Right renal cortex interstitium (tissue), 3 donors: ENCODE measurements at places on chromosomes 2 and 18. TPM values are rescaled to one million over a fixed set of nuclear protein-coding genes. Genes with fewer than 3 reads are reported as not detected.
A peak's percentile ranks its signal among the peaks of the same experiment; 100 is the strongest.

RRM2 gene
- polyA plus RNA-seq = 55.4 TPM

DNA sequence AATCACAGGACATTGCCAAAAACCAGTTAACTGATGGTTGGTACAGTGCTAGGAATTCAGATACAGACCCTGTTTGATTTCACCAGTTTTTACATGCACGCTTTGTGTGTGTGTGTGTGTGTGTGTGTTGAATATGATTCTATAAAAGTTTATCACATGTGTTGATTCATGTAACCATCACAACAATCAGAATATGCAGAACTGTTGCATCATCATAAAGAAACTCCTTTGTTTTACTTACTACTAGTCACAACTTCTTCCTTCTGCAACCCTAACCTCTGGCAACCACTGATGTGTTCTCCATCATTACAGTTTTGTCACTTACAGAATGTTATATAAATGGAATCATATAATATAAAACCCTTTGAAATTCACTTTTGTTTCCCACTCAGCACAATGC lies 144.8 kb upstream of the CYP26B1 start:
- DNase-seq = no peak

DNA sequence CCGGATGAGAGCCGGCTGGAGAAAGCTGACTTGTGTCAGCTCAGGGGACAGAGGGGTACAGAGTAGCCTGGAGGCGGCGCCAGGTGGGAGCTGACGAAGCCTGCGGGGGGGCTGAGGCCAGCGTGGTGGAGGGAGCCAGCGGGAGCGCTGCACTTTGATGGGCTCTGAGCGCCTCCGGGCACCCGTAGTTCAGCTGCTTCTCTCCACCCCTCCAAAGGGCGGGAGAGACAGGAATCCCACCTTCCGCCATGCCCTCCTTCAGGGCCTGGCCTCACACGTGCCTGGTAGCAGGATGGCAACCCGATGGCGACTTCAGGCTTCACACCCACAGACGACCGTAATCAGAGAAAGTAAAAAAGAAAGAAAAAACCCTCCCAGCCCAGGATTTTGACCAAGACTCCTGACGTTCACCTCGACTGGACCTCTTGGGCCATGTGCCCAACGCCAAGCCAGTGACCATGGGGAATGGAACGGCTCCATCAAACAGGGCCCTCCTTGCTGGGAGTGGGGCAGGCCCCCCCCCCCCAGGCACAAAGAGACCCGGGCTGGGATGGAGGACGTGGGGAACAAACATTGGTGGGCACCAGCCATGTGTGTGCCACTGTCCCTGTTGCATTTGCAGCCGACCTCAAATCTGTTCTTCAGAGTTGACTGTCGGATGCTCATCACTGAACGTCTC lies 60.7 kb upstream of the ASAP2 start:
- DNase-seq = no peak

- DNase-seq = no peak
Measured at GRCh38 chr2:239160226-239161143, 240.3 kb downstream of the HDAC4 start.

DNA sequence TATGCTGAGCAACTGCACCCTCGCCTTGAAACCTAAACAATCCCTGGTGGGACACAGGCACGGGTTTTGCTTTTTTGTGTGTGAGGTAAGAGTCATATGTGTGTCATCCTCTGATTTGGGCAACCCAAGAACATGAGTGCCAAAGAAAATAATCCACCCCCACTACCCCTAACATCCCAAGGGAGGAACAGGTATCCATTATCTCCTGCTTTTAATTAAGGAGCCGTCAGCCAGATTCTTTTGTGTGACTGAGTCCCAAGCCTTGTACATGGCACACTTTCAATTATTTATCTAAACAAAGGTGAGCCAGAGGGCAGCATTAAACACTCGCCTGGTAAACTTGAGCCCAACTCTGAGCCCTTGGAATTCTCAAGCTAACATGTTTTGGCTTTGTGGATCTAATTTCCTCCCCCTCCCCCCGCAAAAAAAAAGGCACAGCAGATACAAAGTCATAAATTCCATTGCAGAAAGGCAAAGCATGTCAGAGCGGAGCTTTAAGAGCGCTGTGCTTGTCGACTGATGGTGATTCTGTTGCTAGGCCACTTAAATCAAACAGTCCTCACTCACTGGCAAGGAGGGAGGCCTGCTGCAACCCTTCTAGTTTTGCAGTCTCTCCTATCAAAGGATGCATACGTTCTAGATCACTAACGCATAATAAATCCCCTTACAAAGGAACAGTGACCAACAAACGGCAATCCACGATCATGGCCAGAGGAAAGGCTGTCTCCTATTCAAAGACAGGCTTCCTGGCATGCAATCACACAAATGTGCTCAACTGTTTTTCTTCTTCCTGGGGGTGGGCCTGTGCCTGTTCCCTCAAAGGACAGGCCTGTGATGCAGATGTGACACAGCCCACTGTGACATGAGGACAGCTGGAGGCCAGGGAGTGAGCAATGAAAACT lies 143.5 kb upstream of the LMAN1 start:
- peak; percentile 87 for DNase-seq

ASXL3 gene
- 6.6 TPM for polyA plus RNA-seq

GRCh38 chr2:100517556-100517955 lies 45.2 kb upstream of the PDCL3 start:
- no peak for DNase-seq

CHAC2 gene
- polyA plus RNA-seq = 3.8 TPM

ALPI gene
- polyA plus RNA-seq = 0.14 TPM

DNA sequence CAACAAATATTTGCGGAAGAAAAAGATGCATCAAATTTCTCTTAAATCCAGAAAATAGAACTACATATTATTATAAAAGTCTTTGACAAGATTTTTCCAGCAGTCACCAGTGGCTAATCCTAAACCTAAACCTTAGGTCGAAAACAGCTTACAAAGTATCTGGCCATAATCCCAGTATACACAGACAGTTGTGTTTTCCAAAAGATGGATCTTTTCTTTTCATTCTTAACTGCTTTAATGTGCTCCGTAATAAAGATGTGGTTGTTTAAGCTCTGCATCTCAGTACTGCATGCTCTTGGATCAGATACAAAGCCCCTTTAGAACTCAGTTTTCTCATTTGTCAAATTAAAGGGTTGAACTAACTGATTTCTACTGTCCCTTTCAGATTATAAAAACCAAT lies 247.8 kb downstream of the TXNL1 start:
- DNase-seq = no peak

TUBB8B gene
- polyA plus RNA-seq = 0.44 TPM

DNA sequence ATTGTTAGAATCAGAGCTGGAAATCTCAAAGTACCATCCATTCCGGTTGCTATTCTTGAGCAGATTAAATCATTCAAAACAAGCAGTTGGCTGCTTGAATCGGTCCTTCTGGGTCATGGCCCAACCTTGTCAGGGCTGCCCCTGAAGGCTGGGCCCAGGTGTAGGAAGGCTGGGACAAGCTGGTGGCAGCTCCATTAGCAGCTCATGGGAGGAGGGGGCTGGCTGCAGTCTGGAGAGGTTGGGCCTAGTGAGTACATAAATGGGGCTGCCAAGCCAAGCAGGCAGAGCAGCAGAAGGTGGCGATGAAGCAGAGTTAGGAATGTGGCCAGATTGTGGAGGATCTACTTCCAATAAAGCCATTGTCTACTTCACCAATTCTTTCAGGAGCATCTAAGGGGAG lies 81.4 kb downstream of the ADCYAP1 start:
- DNase-seq = no peak

- DNase-seq = no peak
Measured at GRCh38 chr18:37400802-37401201, 164.8 kb downstream of the CELF4 start.

GRCh38 chr2:189709501-189710221 lies 35.2 kb downstream of the ANKAR start:
- DNase-seq = no peak

VWC2L gene
- polyA plus RNA-seq = 0.07 TPM

DNA sequence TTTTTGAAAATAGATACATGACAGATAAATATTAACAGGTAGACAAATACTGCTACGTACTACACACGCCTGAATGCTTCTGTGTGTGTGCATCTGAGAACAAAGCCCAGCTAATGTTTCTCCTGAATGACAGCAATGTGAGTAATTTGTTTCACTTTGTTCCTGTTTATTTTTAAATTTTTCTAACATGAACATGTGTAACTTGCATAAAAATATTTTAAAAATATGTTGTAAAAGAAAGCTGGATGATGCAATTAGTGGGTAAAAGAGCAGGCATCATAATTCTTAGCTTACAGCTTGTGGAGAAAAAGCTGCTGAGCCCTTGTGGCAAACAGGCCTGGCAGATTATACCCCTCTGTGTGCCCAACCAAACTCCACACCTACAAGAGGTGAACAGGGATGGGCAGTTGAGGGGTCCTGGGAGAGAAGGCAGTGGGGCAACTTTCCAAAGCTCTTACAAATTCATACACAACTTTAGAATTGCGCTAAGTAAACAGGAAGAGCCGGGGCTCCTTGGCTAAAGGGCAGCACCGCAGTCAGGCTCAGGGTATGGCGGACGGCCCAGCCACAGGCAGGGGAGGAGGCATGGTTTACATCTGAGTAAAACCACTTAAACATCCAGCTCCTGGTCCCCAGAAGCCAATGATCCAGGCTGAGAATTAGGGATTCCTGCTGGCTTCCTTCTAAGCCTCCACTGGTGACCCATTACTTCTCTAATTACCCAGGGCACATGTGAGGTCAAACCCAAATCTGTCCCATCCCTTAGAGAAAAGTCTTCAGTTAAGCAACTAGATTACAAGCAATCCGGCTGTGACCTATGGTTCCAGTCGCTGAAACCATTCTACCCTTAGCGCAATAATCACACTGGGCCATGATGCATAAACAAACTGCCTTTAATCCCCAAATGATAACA lies 14.0 kb downstream of the PXDN start:
- no peak for DNase-seq

PRKAG3 gene
- 0.07 TPM for polyA plus RNA-seq

- no peak for DNase-seq
Measured at GRCh38 chr18:56377231-56377630, 261.2 kb downstream of the TXNL1 start.

DNA sequence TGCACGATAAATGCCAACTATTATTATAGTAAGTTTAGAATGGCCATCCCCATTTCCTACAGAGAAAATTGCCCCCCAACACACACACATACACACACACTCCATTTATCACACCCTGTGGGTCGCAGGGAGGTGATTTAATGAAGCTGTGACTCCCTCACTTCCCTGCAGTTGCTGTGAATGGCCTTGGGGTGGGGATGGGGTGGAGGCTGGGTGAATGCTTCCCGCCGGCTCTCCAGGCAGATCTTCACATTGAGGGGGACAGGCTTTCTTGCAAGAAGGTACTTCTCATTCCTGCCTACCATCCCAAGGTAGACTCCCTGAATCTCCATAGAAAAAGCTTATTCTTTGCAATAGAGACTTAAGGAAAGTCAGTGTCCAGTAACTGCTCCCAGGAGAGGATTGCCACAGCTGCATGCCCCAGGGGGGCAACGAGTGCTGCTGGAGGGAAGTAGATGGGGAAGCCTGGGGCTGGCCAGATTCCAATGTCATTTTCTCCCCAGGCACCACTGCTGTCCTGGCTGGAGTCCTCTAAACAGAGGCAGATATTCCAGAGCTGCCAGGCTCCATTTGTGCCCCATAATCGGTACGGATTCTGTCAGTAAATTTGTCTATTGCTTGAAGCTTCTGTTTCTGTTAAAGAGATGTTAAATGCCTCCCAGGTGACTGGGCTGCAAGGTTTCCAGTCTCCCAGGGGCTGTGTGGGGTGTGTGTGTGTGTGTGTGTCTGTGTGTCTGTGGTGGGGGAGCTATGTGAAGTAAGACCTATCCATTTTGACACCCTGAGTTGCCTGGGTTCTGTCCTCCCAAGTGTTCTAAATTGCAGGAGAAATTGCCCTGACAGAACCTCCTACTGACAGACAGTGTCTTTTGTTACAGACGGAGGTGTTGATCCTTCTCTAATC lies 265.5 kb downstream of the SRBD1 start:
- no peak for DNase-seq

DNA sequence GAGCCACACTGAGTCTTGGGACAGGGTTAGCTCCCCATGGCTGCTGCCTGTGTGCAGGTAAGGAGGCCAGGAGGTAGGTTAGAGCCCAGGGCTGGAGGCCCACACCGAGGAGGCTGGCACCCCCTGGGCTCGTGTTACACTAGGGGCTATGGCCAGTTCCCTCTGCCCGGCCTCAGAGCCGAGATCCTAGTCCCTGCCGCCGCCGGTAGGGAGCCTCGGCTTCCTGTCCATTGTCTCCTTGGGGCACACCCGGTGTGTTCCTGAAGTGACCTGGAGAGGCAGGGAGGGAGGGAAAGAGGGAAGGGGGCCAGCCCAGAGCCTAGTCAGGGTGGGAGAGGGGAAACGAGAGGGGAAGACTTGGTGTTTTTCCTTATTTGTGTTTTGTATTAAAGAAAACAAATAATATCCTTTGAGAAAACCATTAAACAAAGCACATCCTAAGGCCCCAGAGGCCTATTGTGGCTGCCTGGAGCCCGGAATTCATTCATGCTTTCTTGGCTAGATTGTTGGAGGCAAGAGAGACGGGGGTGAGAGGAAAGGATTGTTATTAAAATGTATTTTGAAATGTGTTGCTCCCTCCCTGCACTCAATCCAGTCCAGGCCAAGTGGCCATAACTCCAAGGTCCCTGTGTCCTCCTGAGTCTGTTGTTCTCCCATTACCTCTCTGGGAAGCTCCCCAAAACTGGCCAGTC lies 170.7 kb downstream of the CTIF start:
- DNase-seq = no peak

DNA sequence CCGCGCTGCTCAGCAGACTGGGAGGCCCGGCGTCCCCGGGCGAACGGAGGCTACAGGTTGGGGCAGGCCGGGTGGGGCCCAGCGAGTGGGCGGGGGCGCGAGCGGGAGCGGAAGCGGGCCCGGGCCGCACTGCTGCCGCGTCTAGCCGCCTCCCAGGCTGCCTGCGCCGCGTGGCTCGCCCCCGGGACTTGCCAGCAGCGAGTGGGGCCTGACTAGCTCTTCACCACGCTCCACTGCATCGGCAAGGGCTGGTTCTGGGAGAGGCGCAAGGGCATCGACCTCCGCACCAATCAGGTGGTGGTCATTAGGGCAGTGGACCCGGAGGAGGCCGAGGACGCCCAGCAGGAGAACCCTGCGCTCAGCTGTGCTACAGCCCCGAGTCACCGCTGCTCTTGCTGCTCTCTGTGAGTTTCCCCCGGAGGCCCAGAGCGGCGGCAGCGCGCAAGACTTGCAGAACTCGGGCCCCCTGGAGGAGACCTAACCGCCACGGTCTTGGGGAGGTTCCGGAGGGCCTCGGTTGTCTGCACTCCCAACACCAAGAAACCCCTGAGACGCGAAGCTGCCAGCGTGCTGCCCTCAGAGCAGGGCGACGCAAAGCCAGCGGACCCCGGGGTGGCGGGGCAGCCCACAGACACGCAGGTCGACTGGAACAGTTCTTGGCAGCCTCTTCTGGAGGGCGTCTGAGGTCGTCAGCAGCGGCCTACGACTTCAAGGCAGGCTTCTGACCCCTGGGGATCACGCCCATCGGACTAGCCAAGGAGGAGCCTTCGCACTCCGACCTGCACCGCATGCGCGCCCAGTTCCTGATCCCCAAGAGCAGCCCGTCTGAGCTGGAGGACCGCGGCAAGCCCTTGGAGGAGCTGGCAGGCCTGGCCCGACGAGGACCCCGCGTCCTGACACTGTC lies 27.2 kb upstream of the PTPN2 start:
- DNase-seq = no peak

GRCh38 chr2:56369316-56369715 lies 185.5 kb downstream of the CCDC85A start:
- DNase-seq = no peak
